Right atrium auricular region (tissue), 2 donors: ENCODE measurements at places on chromosomes 5 and 9. TPM values are rescaled to one million over a fixed set of nuclear protein-coding genes. Genes with fewer than 3 reads are reported as not detected.

GRCh38 chr9:92645041-92645440, 24.9 kb downstream of the IPPK start:
- no peaks in the 10 kb centered on the region for H3K4me1 ChIP-seq
- no peak overlapping the region for H3K27ac ChIP-seq
- H3K36me3 ChIP-seq = peaks cover 93% of the 10 kb centered on the region
- no peak overlapping the region for H3K4me3 ChIP-seq
- no peaks in the 10 kb centered on the region for H3K27me3 ChIP-seq

GRCh38 chr5:174305241-174305681, 259.8 kb downstream of the NSG2 start:
- H3K36me3 ChIP-seq = no peaks in the 10 kb centered on the region
- peak; percentile 21 for DNase-seq
- no peaks in the 10 kb centered on the region for H3K27me3 ChIP-seq
- no peak overlapping the region for H3K27ac ChIP-seq
- H3K4me1 ChIP-seq = peaks cover 11% of the 10 kb centered on the region
- H3K4me3 ChIP-seq = no peak overlapping the region

DNA sequence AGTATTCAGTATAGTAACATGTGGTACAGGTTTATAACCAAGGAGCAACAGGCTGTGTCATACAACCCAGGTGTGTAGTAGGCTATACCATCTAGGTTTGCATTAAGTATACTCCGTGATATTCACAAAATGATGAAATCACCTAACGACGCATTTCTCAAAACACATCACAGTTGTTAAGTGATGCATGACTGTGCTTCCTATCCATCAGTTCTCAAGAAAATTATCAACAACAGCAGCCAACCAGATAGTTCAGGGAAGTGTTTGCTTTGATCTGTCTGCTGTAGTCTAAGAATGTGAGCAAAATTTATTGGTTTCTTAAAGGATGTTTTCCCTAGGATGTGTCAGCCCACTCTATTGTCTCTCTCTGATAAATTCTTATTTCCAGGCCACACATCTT, 7.4 kb downstream of the ZBTB26 start:
- no peak overlapping the region for H3K27ac ChIP-seq
- no peaks in the 10 kb centered on the region for H3K4me1 ChIP-seq
- H3K36me3 ChIP-seq = peaks cover 9% of the 10 kb centered on the region

DNA sequence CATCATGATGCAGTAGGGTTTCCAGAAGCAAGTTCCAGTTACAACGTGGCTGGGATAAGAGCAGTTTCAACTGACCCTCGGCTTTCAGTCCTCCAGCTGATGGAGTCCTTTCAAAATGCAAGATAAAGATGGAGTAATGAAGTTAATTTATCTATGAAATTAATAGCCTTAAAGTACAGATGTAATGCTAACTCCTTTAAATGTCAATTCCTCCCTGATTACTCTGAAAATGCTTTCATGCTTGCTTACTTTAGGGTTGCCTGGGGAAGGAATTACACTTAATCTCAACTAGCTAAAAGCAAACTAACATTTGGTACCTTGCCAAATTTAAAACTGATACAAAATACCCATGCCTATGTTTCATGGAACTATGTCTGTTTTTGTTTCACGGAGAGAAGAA, 178.4 kb downstream of the KIAA0825 start:
- no peaks in the 10 kb centered on the region for H3K4me1 ChIP-seq
- no peak overlapping the region for H3K4me3 ChIP-seq
- no peak for DNase-seq
- H3K36me3 ChIP-seq = no peaks in the 10 kb centered on the region
- H3K27me3 ChIP-seq = no peaks in the 10 kb centered on the region

DNA sequence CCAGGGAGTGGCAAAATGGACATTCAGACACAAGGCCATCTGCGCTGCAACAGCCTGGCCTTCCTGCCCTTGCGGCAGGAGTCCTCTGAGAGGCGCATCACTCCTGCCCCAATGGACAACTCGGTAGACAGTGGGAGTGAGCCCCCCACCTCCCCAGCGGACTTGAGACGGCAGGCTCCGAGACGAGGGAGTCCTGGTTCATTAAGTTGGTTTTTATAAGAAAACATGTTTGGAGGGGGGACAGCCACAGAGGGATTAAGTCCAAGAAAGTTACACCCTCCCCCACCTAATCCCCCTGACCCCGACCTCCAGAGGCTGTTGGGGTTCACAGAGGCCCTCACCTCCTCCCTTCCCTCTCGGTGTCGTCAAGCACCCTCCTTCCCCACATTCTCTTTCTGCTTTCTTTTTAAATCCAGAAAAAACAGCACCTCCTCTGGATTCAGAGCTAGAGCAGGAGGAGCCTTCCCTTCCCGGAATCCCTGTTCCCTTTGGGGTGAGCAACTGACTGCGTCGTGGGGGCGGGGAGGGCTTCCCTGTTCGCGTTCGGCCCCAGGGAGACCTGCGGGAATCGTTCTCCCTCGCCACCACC, 1.8 kb upstream of the EGR1 start:
- H3K4me3 ChIP-seq = peak overlapping the region; percentile 83
- H3K27ac ChIP-seq = peak overlapping the region; percentile 96
- no peaks in the 10 kb centered on the region for H3K27me3 ChIP-seq
- peaks cover 18% of the 10 kb centered on the region for H3K36me3 ChIP-seq
- H3K4me1 ChIP-seq = peaks cover 60% of the 10 kb centered on the region

DNA sequence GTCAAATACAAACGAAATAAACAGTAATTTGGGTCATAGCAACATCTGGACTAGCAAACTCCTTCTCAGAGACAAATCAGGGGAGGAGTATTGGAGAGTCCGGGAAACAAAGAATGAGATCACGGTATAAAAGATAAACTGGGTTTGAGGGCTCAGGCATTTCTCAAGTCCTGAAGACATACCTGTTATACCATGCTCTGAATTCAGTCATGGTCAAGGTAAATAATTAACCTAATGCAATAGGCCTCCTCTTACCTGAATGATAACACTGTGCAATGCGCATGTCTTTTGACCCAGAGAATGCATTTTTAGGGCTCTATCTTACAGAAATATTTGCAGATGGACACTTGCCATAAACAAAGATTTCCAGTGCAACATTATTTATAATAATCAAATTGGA, 31.9 kb upstream of the SPDL1 start:
- H3K27me3 ChIP-seq = no peaks in the 10 kb centered on the region
- no peaks in the 10 kb centered on the region for H3K4me1 ChIP-seq
- DNase-seq = no peak
- no peak overlapping the region for H3K27ac ChIP-seq
- no peak overlapping the region for H3K4me3 ChIP-seq
- no peaks in the 10 kb centered on the region for H3K36me3 ChIP-seq

GRCh38 chr5:77167063-77167462, 43.4 kb upstream of the PDE8B start:
- H3K36me3 ChIP-seq = no peaks in the 10 kb centered on the region
- no peak for DNase-seq
- peak overlapping the region; percentile 81 for H3K27ac ChIP-seq
- peaks cover 33% of the 10 kb centered on the region for H3K4me1 ChIP-seq
- no peaks in the 10 kb centered on the region for H3K27me3 ChIP-seq
- H3K4me3 ChIP-seq = no peak overlapping the region

MLANA gene
- total RNA-seq = not detected

C5orf22 gene
- 18.8 TPM for total RNA-seq
